Caki2 (cell line): ENCODE measurements at places on chromosomes 7 and 10. TPM values are rescaled to one million over a fixed set of nuclear protein-coding genes. Genes with fewer than 3 reads are reported as not detected.

DNA sequence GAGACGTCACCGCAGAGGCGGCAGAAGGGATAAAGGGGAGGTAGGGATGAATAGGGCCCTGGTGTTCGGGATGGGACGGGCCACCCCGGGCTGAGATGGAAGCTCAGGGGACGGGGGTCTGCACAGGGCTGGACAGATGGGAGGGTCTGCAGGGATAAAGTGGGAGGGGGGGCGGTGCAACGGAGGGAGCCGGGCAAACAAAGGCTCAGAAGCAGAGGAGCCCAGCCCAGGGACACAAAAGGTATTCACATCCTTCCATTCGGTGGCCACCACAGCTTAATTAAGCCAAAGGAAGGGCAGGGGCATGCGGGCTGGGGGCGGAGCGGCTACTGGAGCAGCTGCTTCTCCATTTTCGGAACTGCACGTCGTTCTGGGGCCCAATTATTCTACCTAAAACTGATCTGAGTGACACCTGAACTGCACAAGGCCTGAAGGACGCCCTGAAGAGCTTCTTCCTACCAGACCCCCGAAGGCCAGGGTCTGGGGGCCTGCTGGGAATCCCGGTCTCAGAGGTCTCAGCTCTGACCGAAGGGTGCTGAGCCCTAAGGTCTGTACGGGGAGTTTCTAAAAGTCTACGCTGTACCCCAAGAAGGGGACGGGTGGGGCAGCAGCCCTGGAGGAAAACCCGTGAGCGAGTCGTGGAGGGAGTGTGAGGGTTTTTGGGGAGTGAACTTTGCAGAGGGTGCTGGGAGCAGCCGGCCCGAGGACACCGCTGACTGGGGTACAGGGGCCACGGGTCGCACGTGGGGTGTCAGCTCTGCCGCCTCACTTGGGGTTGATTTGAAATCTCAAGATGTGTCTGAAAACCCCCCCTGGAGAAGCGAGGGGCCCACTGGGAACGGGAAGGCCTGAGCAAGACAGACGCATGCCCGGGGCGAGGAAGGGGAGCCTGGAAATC is 334.8 kb downstream of the DNAJB6 start:
- no peak for DNase-seq

DNA sequence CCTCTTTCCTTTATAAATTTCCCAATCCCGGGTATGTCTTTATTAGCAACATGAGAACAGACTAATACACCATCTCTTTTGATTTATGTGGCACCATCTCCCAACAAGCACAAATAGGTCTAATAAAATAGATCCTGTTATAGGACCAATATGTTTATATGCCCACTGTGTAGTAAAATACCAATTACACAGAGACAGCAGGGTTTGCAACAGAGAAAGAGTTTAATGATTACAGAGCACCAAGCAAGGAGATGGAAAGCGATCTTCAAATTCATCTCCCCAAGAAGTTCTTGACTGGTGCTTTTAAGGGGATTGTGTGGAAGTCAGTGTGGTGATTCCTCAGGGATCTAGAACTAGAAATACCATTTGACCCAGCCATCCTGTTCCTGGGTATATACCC is 33.5 kb upstream of the TECTB start:
- DNase-seq = no peak

DNA sequence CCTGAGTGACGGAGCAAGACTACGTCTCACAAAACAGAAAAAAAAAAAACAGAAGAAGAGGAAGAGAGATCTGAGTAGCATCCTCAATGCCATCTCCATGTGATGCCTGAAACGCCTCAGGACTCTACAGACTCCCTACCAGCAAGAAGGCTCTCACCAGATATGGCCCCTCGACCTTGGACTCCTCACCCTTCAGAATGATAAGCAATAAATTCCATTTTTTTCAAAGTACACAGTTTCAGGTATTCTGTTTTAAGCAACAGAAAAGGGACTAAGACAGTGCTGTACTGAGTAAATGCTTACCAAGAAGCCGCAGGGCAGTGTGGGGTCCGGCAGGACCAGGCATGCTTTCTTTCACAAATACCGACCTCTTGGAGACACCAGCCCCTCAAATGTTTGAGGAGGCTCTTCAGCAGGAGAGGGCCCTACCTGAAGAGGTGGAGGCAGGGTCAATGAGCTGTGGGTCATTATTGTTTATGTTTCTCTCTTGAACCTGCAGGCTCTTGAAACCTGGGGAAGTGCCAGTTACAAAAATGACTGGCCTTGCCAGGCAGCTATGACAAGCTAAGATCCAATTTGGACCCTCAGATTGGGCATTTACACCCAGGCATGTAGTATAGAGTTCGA is 204.1 kb upstream of the LYZL1 start:
- DNase-seq = no peak

DNA sequence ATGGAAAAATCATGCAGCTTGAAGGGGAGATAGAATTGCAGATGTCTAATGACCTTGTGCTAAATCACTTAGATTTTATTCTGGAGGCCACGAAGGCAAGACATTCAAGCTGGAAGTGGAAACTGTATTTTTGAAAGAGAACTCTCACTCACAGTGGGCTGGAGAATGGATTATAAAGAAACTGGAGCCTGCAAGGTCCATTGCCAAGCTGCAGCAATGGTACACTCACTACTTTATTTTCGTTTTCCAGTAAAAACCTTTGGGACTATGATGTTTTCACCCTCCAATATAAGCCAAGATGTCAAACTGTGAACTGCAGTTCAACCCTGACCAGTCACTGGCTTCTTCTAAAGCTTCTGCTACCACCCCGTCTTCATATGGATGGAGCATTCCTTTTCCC is 62.0 kb downstream of the SKIDA1 start:
- no peak for DNase-seq

DNA sequence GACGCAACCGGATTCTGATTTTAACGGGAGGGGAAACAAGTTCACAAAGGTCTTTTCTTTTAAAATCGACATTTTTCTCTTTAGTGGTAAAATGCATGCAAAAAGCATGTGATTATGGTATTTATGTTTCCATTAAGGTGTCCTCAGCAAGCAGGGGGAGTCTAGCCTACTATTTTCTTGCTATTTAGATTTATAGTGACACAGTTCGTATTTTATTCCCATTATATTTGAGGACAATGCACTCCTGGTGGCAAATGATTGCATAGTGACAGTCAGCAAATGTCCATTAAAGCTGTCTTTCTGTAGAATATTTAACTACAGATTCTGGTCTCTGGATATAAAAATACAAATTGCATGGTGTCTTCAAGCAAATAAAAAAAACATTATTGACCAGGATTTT is 554.2 kb downstream of the PARD3 start:
- no peak for DNase-seq

DNA sequence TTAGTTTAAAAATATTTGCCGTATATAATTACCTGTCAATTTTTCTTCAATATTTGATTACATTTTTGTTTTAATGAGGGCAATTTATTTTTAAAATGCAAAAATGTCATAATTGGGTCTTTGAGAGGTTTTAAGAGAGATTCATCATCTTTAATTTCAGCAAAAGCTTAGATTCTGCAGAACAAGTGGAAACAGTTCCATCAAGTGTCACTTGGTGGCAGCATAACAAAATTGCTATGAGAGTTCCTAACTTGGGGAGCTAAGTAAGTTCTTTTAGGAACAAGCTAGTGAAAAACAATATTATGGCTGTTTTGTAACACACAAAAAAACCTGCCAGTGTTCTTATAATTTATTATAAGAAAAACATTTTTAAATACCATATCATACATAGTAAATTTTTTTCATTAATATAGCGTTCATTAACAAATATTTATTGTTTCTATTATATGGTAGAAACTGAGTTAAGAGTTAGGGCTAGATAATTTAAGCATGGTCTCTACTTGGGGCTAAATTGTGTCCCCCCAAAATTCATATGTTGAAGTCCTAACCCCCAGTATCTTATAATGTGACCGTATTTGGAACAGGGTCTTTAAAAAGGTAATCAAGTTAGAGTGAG is 155.2 kb downstream of the MAGI2 start:
- DNase-seq = no peak

DNA sequence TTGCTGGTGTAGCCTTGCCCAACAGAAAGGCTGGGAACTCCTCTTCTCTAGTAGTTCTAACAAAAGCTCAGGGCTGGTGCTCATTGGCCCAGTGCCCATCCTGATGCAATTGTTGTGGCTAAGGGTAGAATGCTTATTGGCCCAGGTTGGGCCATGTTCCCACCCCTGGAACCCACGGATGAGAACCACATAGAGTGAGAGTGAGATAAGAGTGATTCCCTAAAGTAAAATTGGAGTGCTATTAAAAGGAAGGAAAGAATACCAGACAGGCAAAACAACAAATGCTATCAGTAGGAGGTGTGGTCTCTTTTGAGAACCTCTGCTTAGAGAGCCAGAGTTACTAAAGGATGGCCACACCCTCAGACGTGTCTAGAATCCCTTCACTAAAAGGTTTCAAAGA is 49.2 kb downstream of the LGI1 start:
- peak; percentile 12 for DNase-seq

GRCh38 chr10:112689327-112690072 is 242.5 kb downstream of the VTI1A start:
- DNase-seq = peak; percentile 10

DNA sequence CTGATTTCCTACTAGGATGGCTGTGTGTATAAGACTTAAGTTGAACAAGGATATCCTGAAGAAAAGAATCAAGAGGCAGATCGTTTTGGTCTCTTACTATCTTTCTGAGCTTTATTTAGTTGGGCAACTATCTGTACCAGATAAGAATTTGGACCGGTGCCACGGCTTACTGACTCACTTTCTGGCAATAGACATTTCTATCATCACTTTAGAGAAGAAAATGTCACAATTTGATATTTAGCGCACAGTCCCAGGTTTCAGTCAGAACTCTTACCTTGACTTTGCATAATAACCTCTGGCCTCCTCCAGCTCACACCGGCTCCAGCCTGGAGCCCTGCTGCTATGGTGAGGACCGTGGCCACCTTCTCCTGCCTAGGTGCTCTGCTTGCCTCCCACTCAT is 218.2 kb upstream of the MDFIC start:
- no peak for DNase-seq

GRCh38 chr10:30686708-30687107 is 57.2 kb upstream of the LYZL2 start:
- DNase-seq = no peak

- peak; percentile 67 for DNase-seq
Measured at GRCh38 chr7:90178679-90179278, 24.5 kb downstream of the STEAP1 start.

Gene MLXIPL
- not detected in 2 replicates for total RNA-seq

Gene ASB13
- 21.4 and 28.8 TPM in 2 replicates for total RNA-seq

Gene HYAL4
- total RNA-seq = not detected in 2 replicates

Gene ING3
- 12.5 and 13.2 TPM in 2 replicates for total RNA-seq

Gene ZP3
- 17.1 and 21.8 TPM in 2 replicates for total RNA-seq

Gene AKR1B15
- total RNA-seq = 0.72 and 4.3 TPM in 2 replicates

Gene CALHM1
- total RNA-seq = not detected in 2 replicates
